ENCODE measurements at places on chromosomes 5 and 9. TPM values are rescaled to one million over a fixed set of nuclear protein-coding genes. Genes with fewer than 3 reads are reported as not detected.
A peak's percentile ranks its signal among the peaks of the same experiment; 100 is the strongest.

DNA sequence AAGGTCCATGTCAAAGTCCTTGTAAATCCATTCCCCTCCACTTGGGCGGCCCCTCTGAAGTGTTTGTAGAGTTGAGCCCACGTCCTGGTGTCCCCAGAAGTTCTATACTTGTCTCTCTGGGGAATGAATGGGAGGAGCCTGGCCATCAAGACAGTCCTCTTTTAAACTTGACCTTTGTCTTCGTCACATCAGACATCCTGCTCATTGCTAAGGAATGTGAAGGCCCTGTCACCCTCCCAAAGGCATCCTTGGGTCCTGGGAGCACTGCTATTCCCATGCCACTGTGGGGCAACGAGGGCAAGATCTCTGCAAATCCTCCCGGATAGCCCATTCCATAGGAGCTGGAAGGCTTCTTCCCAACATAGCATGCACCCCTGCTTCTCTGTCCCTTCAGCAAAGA, 235.5 kb downstream of the SLIT3 start:
- DNase-seq, result no peak

- peak; percentile 35 for DNase-seq
Observed at GRCh38 chr9:109923471-109923760, 143.4 kb downstream of the PALM2AKAP2 start.

DNA sequence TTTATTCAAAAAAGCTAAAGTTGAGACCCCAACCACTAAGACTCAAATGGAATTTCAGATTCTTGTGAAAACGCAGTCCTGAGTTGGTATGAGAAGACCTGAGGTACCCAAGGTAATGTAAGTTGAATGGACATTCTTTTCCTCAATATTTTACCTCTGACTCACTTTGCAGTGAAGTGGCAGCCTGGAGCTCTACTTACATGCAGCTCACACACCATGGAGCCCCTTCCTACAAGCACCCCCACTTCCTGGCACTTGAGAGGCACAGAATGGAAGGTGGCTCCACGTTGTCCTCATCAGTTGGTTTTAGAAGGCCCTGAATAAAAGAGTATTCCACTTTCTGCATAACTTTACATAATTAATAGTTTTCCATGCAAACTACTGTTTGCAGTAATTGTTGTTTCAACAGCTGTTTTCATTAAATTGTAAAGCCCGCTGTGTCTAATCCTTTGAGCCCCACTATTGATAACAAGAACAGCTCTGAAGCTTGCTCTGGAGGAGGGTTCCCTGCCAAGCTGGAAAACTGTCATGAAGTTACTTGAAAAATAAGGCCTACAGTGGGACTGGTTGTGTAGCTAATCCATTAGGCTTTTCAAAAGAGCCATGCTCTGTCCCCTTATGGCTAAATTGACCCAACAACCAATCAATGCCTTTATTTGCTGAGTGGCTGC, 102.2 kb upstream of the SPATA31D4 start:
- peak; percentile 81 for DNase-seq

DNA sequence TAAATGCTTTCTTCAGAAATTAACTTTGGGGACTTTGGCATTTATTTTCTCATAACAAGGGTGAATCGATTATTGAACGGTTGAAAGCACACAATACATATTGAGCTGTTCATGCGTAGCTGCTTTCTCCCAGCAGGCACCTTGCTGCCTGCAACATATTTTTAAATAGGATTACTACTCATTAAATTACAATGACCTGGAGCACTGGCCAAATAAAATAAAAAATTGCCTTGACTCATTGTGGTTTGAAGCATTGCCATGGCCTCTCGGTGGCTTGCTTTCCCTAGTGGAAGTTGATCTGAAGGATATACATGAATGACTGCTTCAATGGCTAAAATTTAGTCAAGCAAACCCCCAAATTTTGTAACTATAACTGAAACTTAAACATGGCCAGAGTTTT, 181.6 kb upstream of the NUDT12 start:
- peak; percentile 90 for DNase-seq

The C9orf40 gene
- 4.5 TPM for total RNA-seq

- no peak for DNase-seq
Observed at GRCh38 chr9:5352637-5353248, 13.1 kb upstream of the RLN1 start.

GRCh38 chr9:76090909-76091308, 200.4 kb downstream of the PCSK5 start:
- no peak for DNase-seq

DNA sequence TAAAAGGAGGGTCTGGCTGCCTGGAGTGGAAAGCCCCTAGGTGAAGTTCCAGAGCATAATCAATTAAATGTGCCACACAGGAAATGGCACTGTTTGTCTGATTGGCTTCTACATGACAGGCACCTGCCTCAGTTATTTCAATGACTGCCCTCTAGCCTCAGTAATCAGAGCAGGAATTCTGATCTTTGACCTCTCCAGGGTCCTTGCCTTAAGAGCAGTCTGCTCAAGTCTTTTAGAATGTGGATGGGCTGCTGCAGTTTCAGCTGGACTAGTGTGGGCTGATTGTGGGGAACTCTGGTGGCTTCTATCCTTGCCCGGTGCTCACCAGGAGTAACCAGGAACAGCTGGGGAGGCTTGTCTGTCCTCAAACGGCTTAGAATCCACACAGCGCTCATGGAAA, 98.9 kb downstream of the LIX1 start:
- DNase-seq, result no peak

DNA sequence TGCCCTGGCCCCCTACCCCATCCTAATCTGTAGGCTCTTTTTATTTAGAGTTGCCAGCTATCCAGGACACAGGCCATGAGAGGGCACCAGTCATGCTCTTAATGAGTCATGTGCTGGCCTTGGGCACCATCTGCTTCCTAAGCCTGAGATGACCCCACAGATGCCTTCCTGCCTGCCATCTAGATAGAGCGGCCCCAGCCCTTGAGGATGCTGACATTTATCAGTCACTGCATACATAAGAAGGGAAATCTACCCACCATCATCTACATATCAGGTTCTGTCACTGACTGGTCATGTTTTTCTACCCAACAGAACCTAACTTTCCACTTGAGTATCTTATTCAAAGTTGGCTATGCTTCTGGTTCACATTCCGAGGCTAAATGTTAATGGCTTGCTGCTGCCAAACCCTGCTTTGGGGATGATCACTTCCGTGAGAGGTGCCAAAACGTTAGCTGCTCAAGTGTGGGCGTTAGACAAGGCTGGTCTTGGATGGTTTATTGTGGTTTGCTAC, 49.9 kb upstream of the TTC23L start:
- peak; percentile 31 for DNase-seq

- DNase-seq, result no peak
Observed at GRCh38 chr9:135198586-135199285, 111.3 kb downstream of the OLFM1 start.

DNA sequence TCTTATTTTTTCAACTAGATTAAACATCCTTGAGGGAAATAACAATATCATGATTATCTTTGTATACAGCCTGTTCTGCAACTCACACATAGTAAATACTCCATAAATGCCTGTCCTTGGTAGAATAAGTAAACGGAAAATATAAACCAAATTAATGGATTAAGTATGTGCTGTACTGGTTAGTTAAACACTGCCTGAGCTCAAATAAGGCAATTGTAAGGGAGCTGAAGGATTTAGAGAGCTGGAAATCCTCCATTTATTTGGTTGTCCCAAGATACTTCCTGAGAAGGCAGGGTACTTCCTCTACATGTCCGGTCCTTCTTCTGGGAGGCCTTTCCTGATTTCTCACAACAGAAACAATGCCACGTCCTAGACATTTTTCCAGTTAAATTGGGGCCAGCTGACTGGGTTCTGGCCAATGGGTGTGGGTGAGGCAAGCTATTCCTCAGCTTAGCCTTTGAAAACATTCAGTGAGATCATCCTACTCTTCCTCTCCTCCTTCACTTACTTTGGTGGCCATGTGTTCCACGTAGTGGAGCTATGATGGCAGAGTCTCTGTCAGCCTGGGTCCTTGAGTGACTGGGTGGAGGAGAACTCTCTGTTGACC, 8.5 kb upstream of the C1QTNF3 start:
- DNase-seq, result no peak

DNA sequence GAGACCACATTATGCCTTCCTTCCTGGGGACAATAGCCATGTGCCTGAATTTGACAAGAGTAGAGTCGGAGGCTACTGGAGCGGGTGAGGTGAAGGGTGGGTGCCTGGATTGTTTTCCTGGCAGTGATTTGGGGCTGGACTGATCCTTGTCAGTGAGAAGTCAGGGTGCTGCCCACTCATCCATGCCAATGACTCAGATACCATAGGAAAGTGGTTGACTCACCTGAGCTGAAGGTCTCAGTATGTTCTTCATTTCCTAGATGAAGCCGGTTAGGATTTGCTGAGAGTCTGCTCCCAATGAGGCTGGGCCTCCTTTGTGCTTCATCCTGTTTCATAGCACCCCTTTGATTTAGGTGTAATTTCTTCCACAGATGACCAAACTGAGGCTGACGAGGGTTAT, 366.0 kb downstream of the KDM4C start:
- peak; percentile 12 for DNase-seq

DNA sequence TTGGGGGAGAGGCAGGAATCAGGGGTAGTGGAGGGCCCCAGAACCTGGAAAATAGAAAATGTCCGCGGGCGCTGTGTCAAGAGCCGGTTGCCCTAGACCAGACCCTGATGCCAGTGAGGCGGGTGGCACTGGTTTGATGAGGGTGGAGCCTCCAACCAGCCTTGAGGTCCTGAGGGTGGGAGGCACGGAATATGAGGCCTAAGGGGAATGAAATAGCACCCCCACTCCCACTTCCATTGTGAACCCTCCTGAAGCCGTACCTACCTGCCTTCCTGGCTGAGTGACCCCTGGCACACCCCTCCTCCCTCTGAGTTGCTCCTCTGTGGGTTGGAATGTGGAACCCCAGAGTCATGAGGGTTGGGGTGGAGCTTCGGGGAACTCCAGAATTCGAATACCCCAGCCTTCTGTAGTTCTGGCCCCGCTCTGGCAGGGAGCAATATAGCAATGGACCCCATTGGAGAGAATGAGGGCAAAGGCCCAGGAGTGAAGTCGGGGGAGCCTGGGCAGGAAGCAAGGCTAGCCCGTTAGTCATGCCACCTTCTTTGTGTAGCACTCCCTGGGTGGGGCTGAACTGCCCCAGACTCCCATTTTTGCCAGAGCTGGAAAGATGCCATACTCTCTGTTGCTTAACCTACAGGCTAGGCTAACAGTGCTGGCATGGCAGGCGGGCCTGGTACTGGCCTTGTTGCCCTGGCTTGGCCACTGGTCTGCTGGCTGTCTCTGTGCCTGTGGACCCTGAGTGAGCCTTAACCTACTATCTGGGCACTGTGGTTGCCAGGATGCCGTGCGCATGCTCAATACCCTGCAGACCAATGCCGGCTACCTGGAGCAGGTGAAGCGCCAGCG, 1.0 kb downstream of the FPGS start:
- DNase-seq, result peak; percentile 35

The NKD2 gene
- total RNA-seq, result under 0.01 TPM

The LTC4S gene
- total RNA-seq, result 0.83 TPM

The ZFP2 gene
- total RNA-seq, result 2.8 TPM

The CAMSAP1 gene
- total RNA-seq, result 18.8 TPM

The ARSI gene
- total RNA-seq, result 8.5 TPM

DNA sequence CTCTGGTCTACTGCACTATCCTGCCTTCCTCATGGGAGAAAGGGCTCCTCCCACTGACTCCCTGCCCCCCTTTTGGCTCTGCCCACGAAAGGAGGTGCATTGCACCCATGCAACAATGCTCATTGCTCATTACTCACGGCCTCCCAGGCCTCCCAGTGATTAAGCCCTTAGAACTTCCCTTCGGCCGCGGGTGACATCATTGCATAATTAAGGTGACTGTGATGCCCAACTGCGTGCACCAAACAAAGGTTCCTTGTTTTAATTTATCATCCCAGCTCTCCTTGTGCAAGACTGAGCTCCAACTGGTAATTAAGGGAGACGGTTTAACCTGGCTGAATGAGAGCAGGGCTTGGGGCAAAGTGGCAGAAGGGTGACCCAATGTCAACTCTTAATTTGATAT, 180.4 kb downstream of the GAS1 start:
- DNase-seq, result peak; percentile 34

GRCh38 chr9:87433853-87434252, 63.8 kb upstream of the DAPK1 start:
- no peak for DNase-seq

GRCh38 chr5:37847978-37848425, 8.2 kb upstream of the GDNF start:
- DNase-seq, result peak; percentile 58
